ENCODE measurements at places on chromosomes 2 and 18.

- peak; percentile 85 for DNase-seq
These were observed 150.9 kb downstream of the COL6A3 start for GRCh38 chr2:237262838-237263771.

DNA sequence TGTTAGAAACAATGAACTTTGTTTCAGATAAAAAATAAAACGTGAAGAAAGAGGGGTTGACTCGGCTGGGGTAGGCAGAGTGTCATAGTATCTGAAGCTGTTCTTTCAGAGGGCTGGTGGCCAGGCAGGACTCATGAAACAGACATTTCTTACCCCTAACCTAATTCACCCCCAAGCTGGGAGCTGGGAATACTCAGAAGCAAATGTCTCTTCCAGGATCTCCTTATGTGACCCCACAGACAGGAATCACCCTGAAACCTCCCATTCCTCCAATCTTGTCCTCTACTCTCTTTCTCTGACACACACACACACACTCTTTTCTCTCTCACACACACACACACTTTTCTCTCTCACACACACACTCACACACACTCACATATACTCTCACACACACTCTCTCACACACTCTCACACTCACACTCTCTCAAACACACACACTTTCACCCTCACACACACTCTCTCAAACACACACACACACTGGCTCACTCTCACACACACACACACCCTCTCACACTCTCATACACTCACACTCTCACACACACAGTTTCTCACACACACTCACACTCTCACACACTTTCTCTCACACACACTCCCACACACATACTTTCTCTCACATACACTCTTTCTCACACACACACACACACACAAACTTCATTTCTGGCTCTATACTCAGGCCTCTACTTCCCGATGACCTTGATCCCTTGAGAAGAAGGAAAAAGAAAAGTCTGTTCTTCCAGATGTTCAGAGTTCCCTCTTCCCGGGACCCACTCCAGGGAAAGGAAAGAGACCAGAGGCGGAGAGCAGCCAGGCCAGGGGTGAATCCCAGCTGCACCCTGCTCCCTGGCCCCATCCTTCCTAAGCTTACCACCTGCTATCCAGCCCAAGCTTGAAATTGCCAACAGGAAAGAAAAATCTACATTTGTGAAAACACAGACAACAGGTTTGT, 167.7 kb downstream of the TXNL1 start:
- DNase-seq, result no peak

DNA sequence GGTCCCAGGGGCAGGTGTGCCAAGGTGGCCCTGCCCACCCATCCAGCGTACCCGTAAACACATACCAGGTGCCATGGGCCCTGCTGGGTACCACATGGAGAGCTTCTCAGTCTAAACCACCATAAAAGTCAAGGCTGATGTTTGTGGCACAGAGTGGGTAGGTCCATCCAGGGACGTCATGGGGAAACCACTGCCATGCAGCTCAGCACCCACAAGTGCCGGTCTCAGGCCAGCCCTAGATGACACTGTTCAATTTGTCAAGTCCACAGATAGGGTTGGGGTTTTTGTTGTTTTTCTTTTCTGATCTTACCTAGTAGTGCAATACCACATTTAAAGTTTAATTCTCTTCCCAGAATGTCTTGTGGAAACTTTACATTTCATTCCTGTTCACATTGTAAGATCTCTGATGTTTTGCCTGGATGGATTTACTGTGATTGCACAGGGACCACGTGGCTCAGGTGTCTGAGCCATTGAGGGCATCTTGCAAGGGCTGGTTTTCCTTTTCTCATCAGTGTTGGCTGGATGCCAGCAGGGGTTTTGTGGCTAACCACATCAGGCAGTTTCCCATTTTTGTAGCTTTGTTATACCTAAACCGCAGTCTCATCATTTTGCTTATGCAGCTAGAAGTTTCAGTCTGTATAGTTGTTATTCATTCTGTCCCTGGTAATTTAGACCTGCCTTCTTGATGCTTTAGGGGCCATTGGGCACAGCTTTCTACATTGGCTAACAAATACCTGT, 64.7 kb downstream of the STK25 start:
- peak; percentile 10 for DNase-seq

DNA sequence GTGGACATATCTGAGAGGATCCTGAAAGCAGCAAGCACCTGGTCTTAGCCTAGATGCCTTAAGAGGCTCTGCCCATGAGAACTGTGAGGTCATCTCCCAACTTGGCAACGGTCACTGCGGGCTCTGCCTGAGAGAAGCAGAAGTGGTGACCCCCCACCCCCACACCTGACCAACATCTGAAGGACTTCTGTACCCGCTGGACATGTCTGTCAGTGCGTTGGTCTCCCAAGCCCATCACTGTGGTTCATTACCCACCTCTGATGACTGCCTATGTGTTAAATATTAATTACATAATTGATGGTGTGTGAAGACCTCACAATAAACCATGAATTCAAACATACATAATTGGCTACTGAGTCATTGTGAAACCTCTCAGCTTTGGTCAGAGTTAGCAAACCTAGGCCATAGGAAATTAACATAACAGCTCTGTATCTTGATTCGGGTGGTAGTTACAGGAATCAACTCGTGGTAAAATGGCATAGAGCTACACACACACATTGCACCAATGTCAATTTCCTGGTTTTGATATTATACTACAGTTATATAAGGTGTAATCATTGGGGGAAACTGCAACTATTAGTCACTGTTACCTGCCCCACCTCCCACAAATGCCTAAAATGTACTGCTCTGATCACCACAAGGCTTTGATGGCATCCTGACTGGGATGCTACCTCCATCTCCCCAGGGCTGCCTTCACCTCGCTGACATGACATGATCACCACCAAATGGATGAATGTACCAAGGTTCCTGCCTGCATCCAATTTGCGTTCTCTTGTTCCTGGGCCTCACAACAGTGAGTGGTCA, 4.3 kb upstream of the GALNT1 start:
- DNase-seq, result no peak

DNA sequence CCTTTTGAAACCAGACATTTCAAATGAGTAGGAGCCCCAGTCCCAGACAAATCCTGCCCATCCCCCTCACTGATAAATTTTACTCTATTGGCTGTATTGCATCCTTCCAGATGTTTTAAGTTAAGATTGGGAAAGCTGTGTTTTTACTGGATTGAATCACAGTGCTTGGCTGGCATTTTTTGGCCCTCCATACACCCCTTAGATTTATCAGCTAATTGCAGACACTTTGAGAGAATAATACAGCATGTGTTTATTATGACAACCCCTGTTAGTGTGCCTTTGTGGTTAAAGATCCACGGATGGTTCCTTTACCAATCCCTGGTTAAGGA, 74.9 kb downstream of the ANTXR1 start:
- peak; percentile 18 for DNase-seq

GRCh38 chr2:176122683-176123410, at the start of gene HOXD9:
TSS of gene HOXD9 (plus strand) at chr2:176122719. CDS start at chr2:176122769, 50 bp downstream.
- no peak for DNase-seq

- DNase-seq, result no peak
These were observed 22.2 kb downstream of the IL1R2 start for GRCh38 chr2:102014041-102014345.

- DNase-seq, result no peak
These were observed 104.3 kb downstream of the SRBD1 start for GRCh38 chr2:45506756-45507155.

DNA sequence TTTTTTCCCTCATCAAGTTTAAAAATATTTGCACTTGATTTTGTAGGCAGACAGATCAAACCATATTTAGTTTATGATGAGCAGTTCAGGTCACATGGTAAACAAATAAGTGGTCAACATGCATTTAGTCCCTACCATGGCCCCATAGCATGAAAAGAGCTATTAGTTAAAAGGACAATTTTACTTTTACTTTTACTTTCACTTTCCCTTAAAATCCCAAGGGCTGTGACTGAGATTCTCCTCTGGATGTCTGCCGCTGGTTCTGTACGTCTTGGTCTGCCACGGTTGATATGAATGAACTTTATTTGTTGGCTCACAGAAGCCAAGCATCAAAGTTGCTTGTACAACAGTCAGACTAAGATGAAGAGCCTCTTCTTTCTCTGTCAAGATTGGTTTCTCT, 626.2 kb upstream of the CDH7 start:
- no peak for DNase-seq

GRCh38 chr2:126912201-126912600, 13.5 kb downstream of the TEX51 start:
- DNase-seq, result no peak
